Stimulated activated CD4-positive, alpha-beta T cell treated with anti-CD3 and anti-CD28 coated beads, Interleukin-15, amount 100 ng/mL, for 1 hour (primary cell): ENCODE measurements at places on chromosomes 7 and 10.

- no peak for DNase-seq
Observed at GRCh38 chr10:44262551-44263251, 122.2 kb downstream of the CXCL12 start.

- no peak for DNase-seq
Observed at GRCh38 chr10:19493917-19494316, 322.3 kb upstream of the PLXDC2 start.

DNA sequence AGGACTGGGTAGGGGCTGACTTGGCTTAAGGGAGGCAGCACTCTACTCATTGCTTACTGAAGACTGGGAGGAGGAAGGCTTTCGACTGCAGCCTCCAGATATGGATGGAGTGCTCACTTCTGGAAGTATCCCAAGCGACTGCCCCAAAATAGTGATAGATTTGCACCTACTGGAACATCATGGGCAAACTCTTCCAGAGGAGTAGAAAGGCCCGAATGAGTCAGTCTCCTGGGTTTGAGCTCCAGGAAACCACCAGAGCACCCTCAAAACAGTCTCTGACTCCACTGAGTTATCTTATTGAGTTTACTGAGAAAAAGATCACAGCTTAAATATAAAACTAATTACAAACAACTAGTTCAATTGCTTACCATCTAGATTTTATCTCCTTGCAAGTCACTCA lies 37.2 kb upstream of the PDLIM1 start:
- DNase-seq = no peak

DNA sequence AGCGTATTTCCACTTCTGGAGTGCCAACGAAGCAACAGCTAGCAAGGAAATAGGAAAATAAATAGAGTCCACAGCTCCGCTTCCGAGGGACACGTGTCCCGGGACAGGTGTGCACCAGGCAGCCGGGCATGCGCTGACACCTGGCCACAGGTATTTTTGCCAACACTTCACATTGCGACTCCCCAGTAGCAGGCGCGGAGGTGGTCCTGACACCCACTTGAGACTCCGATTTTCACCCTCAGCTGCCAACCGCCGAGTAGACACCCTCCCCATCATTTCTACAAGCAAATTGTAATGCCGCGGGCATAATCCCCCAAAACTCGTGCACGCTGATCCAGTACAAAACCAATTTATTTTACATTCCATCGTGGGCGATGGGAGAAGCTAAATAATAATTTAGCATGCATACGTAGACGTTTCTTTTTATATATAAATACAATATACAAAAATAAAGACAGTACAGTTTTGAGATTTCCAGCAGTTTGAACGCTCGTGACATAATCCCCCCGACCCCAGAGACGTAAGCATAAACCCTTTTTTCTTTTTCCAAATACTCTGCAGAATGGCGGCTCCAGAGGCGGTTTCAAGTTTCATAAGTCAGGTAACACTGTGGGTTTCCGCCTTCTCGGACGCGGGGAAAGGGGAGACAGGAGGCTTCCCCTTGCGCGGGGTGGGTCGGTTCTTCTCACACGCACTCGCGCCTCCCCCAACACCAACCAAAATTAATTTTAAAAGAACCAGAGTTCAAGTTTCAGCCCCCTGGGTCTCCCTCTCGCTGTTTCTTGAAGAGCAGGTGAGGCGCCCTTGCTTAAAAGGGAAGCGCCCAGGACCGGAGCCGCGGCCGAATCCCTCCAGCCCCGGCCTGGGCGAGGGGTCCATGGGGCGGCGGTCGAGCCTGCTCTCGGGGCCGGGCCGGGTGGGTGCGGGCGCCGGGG lies 5.7 kb downstream of the MNX1 start:
- no peak for DNase-seq

DNA sequence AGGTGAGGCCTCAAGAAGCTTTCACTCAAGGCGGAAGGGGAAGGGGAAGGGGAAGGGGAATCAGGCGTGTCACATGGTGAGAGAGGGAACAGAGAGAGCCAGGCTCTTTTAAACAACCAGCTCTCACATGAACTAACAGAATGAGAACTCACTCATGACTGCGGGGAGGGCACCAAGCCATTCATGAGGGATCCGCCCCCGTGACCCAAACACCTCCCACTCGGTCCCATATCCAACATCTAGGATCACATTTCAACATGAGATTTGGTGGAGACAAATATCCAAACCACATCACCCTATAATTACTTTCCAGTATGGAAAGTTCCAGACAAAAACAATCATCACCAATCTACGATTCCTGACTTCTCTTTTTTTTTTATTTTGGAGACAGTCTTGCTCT lies 22.9 kb downstream of the HIP1 start:
- DNase-seq = no peak

GRCh38 chr7:18087026-18087686 lies 59.5 kb upstream of the PRPS1L1 start:
- DNase-seq = no peak

- no peak for DNase-seq
Observed at GRCh38 chr7:6293202-6293601, 20.8 kb upstream of the CYTH3 start.

DNA sequence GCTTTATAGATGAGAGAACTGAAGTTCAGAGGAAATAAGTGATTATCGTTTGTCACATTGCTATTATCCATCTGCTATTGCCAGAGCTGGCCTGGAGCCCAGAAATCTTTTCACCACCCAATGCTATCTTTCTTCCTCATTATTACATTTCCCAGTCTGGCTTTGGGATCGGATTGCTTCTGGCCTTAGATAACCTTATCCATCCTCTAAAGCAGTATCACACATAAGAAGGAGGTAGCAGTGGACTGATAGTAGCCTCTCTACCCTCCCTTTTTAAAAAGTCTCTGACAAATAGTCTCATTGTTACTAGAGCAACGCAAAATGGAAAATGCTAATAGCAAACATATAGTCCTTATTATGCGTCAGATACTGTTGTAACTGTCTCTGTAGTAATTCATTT lies 1.3 kb upstream of the CLDN12 start:
- no peak for DNase-seq

- peak; percentile 77 for DNase-seq
Observed at GRCh38 chr7:72924733-72925545, at the start of gene POM121. Gene POM121, plus strand, starts transcription at chr7:72925095. Its CDS starts 27 bp downstream, at chr7:72925122.

DNA sequence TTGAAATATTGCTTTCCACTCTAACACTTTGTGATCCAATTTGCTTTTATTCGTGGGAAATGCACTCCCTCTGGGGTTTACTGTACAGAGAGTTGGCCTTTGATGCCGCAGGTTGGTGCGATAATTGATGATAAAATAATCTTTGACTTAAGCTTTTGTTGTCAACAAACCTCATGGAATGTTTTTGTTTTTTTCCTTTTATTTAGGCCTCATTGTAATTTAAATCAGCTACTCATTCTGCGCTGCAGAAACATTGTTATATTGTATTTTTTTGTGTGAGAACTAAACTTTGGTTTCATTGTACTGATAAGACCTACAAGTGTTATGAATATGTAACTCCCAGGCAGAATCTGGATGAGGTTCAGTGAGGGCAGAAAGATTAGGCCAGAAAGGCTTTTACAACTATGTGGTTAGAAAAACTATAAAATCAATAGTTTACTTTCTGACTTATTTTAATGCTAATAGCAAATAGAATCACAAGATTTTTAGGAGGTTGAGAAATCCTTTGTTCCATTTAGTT lies 76.8 kb upstream of the POM121L12 start:
- no peak for DNase-seq

GRCh38 chr10:59508296-59508695 lies 145.9 kb upstream of the FAM13C start:
- no peak for DNase-seq

DNA sequence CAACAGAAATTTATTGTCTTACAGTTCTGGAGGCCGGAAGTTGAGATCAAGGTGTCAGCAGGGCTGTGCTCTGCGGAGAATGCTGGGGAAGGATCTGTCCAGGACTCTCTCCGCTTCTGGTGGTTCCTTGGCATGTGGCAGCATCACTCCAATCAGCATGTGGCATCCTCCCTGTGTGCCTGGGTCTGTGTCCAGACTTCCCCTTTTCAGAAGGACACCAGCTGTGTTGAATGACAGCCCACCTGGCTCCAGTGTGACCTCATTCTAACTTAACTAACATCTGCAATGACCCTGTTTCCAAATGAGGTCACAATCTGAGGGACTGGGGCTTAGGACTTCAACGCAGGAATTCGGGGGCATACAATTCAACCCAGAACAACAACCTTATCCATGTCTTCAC lies 141.9 kb downstream of the BMS1 start:
- no peak for DNase-seq

DNA sequence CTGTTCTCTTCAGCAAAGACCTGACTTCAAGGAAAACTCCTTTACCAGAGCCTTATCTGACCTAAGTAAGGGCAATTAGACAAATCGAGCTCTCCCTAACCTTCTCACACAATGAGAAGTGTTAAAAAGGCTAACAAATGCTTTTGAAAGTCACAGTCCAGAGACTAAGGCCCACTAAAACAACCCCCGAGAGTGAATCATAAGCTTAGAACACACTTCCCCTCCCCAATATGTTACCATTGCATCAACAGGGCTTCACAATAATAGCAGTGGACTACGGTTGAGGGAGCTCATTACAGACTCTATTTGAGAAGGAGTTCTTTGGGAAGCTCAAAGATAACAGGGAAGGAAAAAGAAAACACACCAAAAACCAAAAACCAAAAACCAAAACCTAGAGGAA lies 28.6 kb upstream of the ZEB1 start:
- no peak for DNase-seq
